Umbilical cord (tissue), 2 donors: ENCODE measurements at places on chromosomes 6 and 20. TPM values are rescaled to one million over a fixed set of nuclear protein-coding genes. Genes with fewer than 3 reads are reported as not detected.

- DNase-seq, result no peak
Observed at GRCh38 chr20:38113401-38114325, 51.4 kb downstream of the TGM2 start.

Gene MEI4
- 3.4 TPM for total RNA-seq

- peak; percentile 61 for DNase-seq
Observed at GRCh38 chr6:138307816-138308730, 69.6 kb upstream of the SMIM28 start.

GRCh38 chr6:52533491-52533890, 43.4 kb downstream of the TRAM2 start:
- DNase-seq, result no peak

GRCh38 chr6:131755597-131755996, 44.8 kb upstream of the CTAGE9 start:
- DNase-seq, result no peak

GRCh38 chr20:4896971-4897497, 104.3 kb downstream of the SLC23A2 start:
- DNase-seq, result no peak

GRCh38 chr6:26156850-26157250, 69.6 kb downstream of the HFE start:
- DNase-seq, result no peak

GRCh38 chr6:116072368-116072767, 11.7 kb upstream of the FRK start:
- DNase-seq, result no peak

- DNase-seq, result no peak
Observed at GRCh38 chr20:37995856-37996605, 37.2 kb downstream of the TTI1 start.

- no peak for DNase-seq
Observed at GRCh38 chr6:128478230-128479047, 42.0 kb downstream of the PTPRK start.

- DNase-seq, result no peak
Observed at GRCh38 chr6:170522565-170523183, 30.4 kb downstream of the PSMB1 start.

DNA sequence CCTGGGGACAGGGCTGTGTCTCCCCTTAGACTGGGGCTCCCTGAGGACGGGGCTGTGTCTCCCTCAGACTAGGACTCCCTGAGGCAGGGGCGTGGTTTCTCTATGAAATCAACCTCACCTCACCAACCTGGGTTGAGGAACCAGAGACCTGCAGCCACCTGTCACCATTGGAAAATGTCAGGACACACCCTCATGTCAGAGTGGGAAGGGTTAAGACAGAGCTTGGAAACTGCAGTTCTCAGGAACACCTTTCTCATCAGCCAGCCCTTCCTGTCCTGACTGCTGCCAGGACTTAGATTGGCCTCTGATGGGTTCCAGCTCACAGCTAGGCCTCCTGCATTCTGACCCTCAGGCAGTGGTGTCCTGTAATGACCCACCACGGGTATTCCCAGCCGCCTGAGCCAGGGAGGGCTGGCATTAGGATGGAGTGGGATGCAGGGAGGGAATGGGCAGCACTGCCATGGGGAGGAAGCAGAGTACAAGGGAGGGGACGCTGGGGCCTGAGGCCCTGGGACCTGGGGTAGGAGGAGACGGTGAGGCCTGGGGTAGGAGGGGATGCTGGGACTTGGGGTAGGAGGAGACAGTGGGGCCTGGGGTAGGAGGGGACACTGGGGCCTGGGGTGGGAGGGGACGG, 76.3 kb downstream of the MRPL14 start:
- no peak for DNase-seq

DNA sequence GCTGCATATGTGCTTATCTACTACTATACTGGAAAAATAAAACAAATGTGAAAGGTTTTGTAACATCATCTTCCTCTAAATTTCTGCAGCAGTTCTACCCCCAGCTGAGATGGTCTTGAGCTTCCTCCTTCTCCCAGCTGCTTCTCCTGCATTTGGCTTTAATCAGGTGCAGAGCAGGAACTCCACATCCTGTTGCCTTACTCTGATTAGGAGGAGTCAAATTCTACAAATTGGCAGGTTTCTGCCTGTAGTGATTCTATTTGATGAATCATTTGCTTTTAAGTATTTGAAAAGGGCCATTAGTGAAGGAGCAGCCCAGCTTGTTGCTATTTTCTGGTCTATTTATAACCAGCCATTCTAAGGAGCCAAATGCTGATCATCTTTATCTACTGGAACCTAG, 224.5 kb downstream of the GMDS start:
- no peak for DNase-seq

DNA sequence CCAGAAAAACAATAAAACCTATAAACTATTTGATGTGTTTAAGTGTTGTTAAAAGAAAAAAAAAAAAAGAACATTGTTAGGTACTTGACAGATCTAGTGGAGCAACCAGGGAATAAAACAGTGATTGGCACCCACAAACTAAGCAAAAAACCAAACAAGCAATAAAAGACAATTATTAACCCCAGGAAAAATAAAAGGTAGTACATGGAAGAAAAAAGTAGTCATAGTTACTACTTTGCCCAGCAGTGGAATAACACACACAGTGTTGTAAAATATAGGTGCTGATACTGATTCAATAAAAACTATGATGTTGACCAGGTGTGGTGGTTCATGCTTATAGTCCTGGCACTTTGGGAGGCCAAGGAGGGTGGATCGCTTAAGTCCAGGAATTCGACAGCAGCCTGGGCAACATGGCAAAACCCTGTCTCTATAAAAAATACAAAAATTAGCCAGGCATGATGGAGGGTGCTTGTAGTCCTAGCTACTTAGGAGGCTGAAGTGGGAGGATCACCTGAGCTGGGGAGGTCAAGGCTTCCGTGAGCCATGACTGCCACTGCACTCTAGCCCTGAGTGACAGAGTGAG, 43.9 kb downstream of the PIGU start:
- DNase-seq, result no peak

DNA sequence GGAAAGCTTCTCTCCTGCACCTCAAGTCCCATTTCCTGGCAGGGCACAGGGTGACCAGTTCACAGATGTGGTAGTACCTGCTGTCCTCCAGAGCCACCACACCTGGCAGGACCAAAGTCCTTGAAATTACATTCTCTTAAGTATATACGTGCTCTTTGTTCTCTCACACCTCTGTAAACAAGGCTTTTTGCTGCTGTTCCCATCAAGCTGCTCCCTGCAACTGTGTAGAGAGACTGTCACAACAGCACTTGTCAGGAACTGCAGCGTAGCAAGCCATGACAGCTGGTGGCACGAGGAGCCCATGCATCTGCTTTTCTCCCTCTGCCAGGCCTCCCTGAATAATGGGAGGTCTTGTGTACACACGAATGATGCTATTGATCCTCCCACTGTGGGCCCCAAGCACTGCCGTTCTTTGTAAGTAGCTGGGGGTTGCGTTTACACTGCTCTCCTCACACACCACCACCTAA, 431.8 kb downstream of the CD83 start:
- DNase-seq, result no peak

DNA sequence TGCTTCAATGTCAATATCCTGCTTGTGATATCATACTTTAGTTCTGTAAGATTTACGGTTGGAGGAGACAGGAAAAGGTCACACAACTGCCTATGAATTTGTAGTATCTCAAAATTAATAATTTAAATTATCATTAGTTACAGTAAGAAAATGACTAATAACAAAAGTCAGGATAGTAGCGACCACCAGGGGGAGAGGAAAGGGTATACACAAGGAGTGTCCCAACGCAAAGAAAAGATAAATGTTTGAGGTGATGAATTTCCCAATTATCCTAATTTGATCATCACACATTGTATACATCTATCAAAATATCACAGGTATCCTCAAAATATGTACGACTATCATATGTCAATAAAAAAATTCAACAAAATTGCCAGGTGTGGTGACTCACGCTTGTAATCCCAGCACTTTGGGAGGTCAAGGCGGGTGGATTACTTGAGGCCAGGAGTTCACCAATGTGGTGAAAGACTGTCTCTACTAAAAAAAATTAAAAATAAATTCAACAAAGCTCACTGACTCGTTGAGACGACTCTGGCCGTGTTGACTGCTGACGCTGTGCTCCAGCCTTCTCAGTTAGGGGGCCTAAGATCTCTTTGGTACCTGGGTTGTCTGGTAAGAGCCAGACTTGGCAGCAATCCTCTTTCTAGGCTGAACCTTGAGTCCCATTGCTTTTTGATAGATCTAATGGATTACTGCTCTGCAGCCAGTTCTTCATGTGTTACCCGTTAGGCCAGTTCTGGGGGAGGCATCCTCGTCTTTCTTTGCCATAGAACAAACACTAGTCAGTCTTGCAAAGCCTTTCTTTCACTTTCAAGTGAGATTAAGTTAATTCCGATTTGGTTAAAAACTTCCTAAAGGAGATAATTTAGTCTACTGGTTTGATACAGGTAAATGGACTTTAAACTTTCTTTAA, 9.0 kb upstream of the OVOL2 start:
- DNase-seq, result no peak

DNA sequence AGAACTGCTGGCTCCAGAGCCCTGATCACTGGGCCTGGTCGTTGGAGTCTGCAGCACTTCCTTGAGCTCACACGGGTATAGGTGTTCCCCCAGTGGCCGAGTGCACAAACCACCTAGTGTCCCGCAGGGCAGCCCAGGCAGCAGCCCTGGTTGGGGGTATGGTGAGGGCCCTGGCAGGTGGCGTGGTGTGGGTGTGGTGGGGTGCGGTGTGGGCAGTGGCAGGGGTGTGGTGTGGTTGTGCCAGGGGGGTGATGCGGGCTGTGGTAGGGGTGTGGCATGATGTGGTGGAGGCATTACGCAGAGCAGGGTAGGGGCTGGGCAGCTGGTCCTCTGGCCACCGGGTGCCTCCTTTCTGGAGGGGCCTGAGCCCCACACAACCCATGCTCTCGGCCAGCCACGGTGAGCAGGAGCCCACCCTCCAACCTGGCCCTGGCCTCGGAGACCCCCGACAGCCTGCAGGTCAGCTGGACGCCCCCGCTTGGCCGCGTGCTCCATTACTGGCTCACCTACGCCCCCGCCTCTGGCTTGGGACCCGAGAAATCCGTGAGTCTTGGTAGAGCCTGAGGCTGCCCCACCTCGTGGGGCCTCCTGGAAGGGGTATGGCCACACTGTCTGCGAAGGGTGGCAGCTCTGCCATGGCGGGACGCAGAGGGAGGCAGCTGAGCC, 20.5 kb downstream of the COL20A1 start:
- DNase-seq, result no peak

DNA sequence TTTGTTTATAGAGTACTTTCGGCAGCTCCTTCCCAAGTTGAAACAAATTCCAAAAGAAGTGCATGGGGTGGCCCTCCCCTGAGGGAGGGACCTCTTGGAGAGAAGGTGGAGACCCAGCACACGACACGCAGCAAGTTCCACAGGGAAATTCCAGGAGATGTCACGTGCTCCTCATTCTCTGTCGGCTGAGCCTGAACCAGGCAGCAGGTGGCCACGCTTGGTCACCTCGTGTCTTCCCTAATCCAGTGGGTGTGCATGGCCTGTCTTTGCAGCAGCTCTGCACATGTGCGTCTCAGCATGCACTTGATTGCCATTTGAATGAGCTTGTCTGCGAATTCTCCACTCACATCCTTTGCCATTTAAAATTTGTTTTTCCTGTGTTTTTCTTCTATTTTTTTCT, 357.4 kb downstream of the CDH4 start:
- no peak for DNase-seq

Gene ADAT2
- total RNA-seq, result 3.4 TPM

- DNase-seq, result peak; percentile 82
Observed at GRCh38 chr20:53773792-53774401, 180.3 kb upstream of the ZNF217 start.

Gene GCM1
- not detected for total RNA-seq

DNA sequence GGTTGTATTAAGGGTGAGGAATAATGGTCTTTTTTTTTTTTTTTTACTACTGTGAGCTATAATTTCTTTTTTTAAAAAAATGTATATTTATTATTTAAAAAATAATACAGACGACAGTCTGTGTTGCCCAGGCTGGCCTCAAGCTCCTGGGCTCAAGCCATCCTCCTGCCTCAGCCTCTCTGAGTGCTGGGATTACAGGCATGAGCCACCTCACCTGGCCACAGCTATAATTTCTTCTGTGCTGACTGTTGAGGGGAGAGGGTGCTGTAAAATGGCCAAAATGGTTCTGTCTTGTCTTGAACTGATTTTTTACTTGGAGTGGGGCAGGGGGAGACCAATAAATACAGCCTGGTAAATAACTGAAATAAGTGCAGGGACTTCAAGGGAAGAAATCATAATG, 3.6 kb downstream of the SRSF3 start:
- no peak for DNase-seq

GRCh38 chr20:17024513-17025119, 202.2 kb upstream of the PCSK2 start:
- peak; percentile 1 for DNase-seq

DNA sequence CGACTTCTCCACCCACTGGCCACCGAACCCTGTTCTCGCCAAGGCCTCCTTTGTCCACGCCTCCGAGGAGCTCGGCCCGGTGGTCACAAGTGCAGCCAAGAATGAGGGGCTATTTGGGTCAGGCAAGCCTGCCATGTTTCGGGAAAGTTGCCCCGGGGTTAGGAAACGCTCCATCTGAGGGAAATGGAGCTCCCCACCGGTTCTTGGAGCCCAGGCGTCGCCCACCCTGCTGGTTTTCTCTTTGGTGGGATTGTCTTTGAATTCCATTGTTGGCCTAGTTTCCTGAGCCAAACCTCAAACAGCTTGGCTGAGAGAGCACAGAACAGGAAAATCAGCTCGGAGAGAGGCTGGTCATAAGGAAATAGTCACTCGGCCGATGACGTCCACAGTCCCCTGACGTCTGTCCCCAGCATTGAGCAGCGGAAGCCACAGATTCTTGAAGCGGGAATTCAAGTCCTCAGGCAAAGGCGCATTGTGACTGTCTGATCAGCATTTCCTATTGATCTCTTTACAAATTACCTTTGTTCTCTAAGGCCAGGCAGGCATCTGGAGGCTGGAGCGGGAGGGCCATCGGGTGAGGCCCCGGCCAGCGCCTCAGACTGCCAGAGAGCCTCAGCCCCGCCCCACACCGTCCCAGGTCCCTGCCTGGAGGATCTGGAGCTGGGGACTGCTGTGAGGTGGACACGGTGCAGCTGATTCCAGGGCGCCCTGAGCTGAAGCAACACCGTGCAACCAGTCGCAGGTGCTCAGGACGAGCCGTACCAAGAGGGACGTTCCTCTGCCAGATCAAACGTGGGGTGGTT, 138.6 kb downstream of the DLL1 start:
- DNase-seq, result peak; percentile 38

Gene ZSCAN9
- 23.4 TPM for total RNA-seq

DNA sequence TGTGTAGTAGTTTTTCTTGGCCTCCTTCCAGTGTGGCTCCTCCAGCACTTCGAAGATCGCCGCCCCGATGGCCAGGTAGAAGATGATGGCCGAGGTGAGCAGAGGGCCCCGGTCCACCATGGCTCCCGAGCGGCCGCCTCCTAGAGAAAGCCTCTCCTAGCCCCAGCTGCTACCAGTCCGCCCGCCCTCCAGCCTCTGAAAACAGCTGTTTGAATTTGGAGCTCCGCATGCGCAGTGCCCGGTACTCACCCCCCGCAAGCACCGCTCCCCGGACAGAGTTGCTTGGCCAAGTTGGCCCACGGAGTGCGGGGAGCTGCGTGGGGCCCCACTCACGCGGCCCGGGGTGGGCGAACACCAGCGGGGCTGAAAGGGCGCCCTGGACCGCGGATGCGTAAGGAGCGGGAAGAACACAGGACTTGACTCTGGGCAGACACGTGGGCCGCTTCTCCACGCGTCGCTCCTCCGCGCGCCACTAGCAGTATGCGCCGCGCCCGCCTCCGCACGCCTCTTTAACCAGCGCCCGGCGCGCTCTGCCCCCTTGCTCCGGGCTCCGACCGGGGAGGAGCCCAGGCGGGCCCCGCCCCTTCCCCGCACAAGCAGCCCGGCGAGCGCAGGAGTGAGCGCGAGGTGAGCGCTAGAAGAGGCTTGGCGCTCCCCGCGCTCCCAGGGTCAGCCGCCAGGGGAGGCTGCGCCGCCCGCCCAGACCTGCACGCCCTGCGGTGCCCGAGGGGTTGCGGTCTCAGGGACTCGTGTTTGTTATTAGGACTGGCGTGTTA, at the start of gene KCNK5:
KCNK5 (minus strand) TSS at position 484 of the 776 bp plus-strand sequence; CDS start at position 120, 364 bp downstream.
- peak; percentile 56 for DNase-seq
